ENCODE measurements at places on chromosomes 11 and 22.

- DNase-seq: no peak
Measured at GRCh38 chr11:62411524-62411923, 7.3 kb upstream of the SCGB1A1 start.

- no peak for DNase-seq
Measured at GRCh38 chr22:28032861-28033260, 113.8 kb upstream of the PITPNB start.

DNA sequence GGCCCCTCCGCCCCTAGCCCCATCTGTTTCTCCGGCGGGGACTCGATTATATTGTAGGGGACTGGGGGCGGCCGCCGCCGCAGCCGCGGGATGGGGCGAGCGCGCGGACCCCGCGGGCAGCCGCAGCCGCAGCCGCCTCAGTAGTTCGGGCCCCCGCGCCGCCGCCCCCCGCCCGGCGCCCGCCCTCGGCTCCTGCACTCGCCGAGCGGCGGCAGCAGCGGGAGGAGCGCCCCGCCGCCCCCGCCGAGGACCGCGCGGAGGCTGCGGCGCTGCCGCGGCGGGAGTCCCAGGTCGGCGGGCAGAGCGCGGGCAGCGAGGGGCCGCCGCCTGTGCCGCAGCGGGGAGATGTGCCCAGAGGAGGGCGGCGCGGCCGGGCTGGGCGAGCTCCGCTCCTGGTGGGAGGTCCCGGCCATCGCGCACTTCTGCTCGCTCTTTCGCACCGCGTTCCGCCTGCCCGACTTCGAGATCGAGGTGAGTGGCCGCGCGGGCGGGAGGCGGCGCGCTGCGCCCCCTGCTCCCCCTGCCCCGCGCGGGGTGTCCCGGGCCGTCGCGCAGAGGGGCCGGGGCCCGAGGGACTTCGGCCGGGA is at the start of gene CECR2:
TSS of gene CECR2 (plus strand) at position 22 of the 587 bp plus-strand sequence. CDS start at position 346, 324 bp downstream.
- DNase-seq: peak; percentile 22

DNA sequence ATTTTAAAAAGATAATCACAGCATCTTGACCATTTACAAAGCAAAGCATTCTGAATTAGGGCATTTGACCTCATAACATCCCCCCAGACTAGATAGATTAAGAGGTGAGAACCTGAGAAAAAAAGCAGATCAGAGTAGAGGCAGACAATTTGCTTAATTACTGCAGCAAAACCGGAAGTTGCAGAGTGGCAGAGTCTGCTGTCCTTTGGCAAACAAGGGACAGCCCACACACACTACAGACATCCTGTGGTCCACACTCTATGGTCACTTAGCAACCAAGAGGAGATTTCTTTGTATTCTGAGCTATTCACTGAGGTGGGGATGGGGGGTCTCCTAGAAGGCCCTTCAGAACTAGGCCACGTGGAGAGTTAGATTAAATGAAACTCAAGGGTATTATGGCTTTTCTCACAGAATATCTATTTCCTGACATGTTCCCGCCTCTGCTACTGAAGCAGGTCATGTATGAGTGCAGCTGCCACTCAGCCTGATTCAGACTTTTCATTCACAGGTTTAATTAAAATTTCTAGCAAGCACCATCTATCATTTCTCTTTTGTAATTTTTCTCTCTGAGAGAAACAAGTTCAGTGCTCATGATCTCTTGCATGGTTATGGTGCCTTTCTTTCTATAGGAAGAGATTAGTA is 48.5 kb downstream of the SVIP start:
- DNase-seq: no peak

DNA sequence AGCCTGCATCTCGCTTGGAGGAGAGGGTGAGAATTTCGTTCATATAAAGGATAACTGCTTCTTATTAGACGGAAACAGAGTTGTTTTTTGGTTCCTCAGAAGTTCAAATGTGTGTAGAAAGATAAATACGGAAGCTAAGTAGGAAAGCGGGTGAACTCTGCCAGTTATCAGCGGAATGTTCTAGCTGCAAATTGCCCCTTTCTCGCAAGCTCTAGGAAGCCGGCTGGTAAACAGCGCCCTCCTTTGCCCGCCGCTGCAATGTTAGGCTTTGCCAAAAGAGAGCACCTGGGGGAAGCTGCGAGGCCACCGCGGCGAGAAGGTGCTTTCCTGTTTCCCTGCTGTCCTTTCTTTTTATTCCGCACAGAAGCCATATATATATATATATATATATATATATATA is 67.0 kb downstream of the IGLL5 start:
- no peak for DNase-seq

- no peak for DNase-seq
Measured at GRCh38 chr11:76824980-76825725, 35.6 kb upstream of the ACER3 start.

DNA sequence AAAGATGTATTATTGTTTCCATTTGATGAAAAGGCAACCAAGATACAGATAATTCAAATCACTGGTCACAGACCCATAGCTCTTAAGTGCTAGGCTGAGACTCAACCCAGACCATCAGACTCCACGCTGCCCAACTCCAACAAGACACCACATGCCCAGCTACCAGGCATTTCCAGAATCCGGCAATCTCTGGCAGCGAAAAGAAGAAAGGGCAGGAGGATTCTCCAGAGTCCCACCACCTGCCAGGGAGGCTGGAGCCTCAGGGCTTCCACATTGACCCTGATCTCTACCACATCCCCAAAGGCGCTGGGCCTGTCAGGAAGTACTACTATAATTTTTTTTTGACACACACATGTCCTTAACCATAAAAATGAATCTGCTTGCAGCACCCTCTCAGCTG is 61.4 kb upstream of the ARFGAP3 start:
- no peak for DNase-seq

- DNase-seq: no peak
Measured at GRCh38 chr11:2363577-2364370, 13.3 kb upstream of the CD81 start.

GRCh38 chr22:45878901-45879551 is 97.9 kb downstream of the WNT7B start:
- DNase-seq: no peak

DNA sequence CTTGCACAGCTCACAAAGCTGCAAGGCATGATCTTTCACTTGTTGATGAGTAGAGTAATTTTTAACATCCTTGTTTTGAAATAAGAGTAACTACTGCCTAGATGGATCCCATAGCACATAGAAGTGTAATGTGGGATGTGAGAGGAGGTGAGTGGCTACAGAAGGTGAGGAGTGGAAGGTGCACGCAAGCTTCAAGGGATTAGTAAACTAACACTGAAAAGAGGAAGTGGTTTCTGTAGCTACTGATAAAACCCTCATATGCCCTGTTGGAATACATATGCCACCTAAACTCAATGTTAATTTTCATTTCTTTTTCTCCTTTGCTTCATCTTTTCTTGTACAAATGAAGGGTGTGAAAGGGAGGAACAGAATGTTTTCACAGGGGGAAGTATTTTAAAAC is 22.0 kb upstream of the CTSC start:
- no peak for DNase-seq

All from AG08396 (cell line).